ENCODE measurements at places on chromosomes 1 and 21.

DNA sequence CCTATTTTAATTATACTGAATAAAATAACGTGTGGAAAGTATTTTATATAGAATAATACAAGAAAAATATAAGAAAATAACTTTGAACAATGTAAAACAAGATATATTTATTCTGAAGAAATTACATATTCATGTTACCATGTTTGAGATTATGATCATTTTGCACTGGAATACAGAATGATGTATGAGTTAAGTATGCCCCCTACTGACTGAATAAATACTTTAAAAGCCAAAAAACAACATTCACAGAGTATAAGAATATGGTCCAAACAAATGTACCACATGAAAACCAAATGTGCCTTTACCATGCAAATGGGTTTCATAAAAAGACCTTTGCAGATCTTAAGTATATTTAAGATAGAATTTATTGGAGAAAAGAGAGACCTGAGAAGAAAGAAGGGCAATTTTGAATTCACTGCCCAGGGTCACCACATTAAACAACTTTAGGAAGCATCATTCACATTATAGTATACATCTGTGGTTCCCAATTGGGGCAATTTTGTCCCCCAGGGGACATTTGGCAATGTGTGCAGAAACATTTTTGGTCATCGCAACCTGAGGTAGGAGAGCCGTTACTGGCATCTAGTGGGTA lies 136.6 kb upstream of the GFI1 start:
- DNase-seq: peak; percentile 39

GRCh38 chr1:223216531-223217205 lies 73.6 kb upstream of the TLR5 start:
- DNase-seq: no peak

GRCh38 chr21:42666023-42666747 lies 12.8 kb downstream of the PDE9A start:
- no peak for DNase-seq

DNA sequence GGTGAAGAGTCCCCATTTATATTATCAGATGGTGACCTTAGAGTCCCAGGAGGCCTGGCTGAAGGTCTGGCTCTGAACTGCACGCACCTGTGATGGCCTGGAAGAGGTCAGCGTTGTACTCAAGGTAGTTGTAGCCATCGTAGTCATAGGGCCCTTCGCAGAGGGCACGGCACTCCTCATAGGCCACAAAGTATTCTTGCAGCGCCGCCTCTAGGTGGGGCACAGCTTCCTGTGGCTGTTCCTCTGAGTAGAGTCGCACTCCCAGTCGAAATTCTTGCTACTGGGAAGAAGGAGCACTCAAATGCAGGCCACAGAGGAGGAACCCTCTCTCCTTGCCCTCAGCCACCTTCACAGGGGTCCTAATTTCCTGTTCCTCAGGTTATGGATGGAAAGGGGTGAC lies 7.7 kb downstream of the P3H1 start:
- DNase-seq: no peak

- no peak for DNase-seq
Observed at GRCh38 chr1:31148409-31148808, 82.9 kb upstream of the PUM1 start.

- no peak for DNase-seq
Observed at GRCh38 chr1:191371626-191372025, 786.6 kb upstream of the RGS18 start.

GRCh38 chr1:5755552-5756125 lies 236.6 kb downstream of the NPHP4 start:
- DNase-seq: no peak
